Mesendoderm (in vitro differentiated cells): ENCODE measurements at places on chromosomes 2 and 18.

DNA sequence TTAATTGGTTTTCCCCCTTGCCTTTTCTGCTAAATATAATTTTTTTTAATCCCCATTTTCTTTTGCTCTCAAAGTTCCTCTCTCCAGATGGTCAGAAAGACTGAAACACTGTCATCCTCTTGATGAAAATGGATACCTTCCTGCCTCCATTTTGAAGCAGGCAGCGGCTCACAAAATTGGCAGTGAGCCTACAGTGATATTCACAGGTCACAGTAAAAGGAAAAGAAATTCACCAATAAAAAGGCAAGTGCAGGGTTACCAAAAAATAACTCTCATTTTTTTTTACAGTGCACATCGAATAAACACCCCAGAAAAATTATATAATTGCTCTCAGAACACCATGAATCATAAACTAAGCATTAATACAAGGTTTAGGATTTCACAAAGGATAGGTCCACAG, 307.5 kb downstream of the TCF4 start:
- no peak for DNase-seq

- DNase-seq = peak; percentile 71
Measured at GRCh38 chr2:137828624-137829023, 135.6 kb upstream of the HNMT start.

- DNase-seq = no peak
Measured at GRCh38 chr18:76335859-76336640, 159.0 kb downstream of the ZNF516 start.

DNA sequence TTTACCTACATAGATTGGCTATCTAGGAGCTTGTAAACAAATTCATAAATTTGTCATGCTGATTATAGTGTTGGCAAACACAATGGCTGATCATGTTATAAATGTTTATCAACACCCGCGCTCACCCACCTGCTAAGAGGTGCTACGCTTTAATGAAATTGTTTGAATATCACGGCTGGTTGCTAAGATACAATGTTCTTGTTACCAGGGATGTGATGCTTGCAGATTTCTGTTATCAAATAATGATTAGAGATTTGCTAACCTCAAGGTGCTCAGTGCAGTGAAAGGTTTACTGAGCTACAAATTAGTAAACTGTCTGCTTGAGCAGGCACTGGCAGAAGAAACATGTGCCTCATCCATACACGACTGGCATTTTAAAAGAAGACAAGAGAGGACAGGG, 160.0 kb upstream of the ZEB2 start:
- peak; percentile 59 for DNase-seq

DNA sequence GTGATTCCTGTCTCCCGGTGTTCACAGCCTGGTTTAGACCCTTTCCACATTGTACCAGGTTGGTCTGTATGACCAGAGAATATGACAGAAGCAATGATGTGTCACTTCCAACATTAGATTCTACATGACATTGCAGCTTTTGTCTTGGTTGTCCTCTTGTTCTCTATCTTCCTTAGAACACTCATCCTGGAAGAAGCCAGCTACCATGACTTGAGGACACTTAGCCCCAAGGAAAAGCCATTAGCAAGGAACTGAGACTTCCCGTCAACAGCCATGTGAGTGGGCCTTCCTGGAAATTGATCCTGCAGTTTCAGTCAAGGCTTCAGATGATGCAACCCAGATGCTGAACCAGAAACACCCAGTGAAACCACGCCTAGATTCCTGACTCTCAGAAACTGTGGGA, 143.3 kb downstream of the MREG start:
- DNase-seq = peak; percentile 78

DNA sequence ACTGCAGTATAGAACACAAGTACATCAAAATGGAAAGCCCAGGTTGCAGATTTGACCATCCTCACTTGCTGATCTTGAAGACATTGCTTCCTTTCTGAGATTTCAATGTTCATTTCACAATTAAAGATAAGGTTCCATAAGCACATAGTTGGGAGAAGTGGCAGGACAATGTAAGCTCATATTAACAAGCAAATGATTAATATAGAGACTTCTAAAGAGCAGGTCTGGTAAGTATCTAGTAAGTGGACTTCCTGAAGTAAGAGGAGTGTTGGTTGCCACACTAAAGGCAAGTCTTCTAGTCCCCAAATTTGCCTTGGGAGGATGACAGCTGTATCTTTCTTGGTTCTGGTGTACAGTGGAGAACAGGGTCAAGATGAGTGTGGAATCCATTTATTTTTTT, 1.4 kb upstream of the PTPRM start:
- DNase-seq = no peak
